Placental epithelial cell (primary cell): ENCODE measurements at places on chromosomes 11 and 22. TPM values are rescaled to one million over a fixed set of nuclear protein-coding genes. Genes with fewer than 3 reads are reported as not detected.

JHY gene
- 5.5 and 6.4 TPM in 2 replicates for total RNA-seq

MISFA gene
- total RNA-seq = 0.39 and 0.65 TPM in 2 replicates

KCNK7 gene
- total RNA-seq = 0.54 TPM in 1 of 2 replicates, not detected in the other

IGLL5 gene
- total RNA-seq = not detected in 2 replicates

CDHR5 gene
- not detected in 2 replicates for total RNA-seq

MS4A4A gene
- not detected in 2 replicates for total RNA-seq

DMC1 gene
- total RNA-seq = 5.0 and 5.5 TPM in 2 replicates
